Left ventricle myocardium inferior (tissue), 1 donor: ENCODE measurements at places on chromosomes 16 and 17. TPM values are rescaled to one million over a fixed set of nuclear protein-coding genes. Genes with fewer than 3 reads are reported as not detected.

Gene WFDC1
- 1.3 TPM for total RNA-seq

Gene TADA2A
- total RNA-seq = 11.9 TPM

Gene GRB7
- total RNA-seq = 1.1 TPM

Gene RCVRN
- 0.47 TPM for total RNA-seq

Gene NLK
- 26.3 TPM for total RNA-seq

Gene RRAD
- 135 TPM for total RNA-seq

DNA sequence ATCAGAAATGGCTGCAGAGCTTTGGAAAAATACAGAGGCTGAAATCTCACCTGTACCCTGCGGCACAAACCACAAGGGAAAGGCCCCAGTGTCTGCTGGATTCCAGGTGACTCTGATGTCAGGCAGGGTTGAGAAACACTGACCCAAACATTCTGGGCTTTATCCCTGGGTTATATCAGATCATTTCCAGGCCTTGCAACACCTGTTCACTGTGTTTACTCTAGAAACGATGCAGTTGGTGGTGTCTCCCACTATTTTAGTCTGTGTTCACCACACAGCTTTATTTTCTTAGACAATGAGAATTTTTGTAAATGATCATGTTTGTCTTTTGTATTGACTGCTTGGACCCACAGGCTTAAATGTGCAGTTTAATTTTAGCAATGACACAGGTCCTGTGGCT, 151.5 kb upstream of the SDK2 start:
- DNase-seq = no peak

- no peak for DNase-seq
Measured at GRCh38 chr16:14002416-14002990, 68.6 kb upstream of the MRTFB start.

DNA sequence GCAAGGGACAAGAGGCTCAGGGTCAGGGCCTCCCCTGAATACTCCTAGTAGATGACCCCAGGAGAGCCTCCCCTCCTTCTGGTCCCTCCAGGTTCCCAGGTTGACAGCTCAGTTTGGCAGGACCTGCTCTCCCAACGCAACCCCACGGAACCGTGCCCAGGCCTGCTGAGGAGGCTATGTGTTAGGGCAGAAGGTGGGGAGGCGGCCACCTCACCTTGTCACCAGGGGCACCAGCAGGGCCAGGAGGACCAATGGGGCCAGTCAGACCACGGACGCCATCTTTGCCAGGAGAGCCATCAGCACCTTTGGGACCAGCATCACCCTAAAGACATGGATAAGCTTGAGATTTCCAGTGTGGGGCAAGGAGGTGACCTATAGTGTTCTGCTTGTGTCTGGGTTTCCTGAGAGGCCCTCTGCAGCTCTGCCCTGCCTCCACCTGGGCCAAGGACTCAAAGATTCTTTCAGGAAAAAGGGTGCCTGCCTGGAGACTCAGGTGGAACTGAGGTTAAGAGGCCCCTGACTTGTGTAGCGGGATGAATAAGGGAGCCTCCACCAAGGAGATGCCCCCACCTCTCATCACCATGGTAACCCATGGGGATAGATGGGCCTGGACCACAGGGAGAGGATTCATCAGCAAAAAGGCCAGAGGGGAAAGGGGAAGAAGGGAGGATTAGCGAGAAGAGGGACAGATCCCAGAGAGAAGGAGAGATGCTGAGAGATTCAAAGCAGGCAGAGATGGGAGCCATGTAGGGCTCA, 10.7 kb downstream of the COL1A1 start:
- DNase-seq = no peak

GRCh38 chr17:83004791-83005380, 74.5 kb upstream of the METRNL start:
- DNase-seq = no peak

DNA sequence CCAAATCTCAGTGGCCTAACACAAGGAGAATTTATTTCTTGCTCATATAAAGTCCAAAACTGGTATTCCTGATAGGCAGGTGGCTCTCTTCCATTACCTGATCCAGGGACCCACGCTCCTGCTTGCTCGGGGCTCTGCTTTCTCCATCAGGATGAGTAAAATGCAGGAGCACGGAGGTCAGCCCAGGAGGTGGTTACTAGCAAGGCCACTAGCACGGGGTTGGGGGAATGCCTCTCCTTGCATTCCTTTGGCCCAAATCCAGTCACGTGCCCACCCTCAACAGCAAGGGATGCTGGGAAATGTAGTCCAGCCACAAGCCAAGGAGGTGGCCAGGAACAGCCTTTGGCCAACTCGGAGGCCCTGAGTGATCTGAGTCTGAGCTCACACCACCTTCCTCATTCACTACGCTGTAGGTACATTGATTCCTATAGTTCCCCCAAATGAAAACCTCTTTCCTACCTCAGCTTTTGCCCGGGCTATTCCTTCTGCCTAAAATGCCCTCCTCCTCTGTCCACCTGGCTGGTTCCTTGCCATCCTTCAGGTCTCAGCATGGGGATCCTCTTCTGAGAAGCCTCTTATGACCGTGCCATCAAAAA, 38.3 kb upstream of the HAPSTR1 start:
- DNase-seq = peak; percentile 25

DNA sequence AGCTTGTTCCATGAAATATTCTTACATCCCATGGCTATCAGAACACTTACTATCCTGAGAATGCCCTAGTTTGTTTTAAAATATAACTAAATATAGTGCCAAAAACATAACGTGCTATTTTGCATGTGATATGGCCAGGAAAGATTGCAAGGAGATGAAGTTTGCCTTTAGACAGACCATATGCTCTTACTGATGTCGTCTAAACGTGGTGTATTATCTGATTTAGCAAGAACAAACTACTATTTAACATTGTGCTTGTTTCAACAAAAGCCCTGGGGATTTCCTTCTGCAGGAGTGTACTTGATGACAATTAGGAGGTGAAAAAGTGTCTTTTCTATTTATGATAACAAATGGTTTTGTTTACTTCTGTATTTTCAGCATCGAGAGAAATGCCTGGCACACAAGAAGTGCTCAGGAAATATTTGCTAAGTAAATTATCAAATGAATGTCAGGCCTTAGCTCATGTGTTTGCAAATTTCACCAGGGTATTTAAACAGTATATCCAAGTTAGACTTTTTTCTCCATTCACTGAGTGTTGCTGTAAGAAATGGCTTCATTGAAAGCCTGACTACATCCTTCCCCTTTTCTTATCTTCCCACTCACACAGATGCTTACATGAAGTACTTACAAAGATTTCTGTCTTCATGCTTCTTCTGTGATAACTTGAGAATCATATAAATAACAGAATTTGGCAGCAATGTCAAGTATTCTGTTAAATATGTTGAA, 1033.6 kb downstream of the CDH8 start:
- DNase-seq = no peak

GRCh38 chr17:78272181-78272913, 40.9 kb downstream of the TMEM235 start:
- peak; percentile 61 for DNase-seq
